Right renal cortex interstitium (tissue), 3 donors: ENCODE measurements at places on chromosomes 16 and 17. TPM values are rescaled to one million over a fixed set of nuclear protein-coding genes. Genes with fewer than 3 reads are reported as not detected.
A peak's percentile ranks its signal among the peaks of the same experiment; 100 is the strongest.

GRCh38 chr16:49986351-49987124 is 38.5 kb upstream of the CNEP1R1 start:
- no peak for DNase-seq

GRCh38 chr17:343211-343610 is 9.4 kb downstream of the RPH3AL start:
- DNase-seq: no peak

DNA sequence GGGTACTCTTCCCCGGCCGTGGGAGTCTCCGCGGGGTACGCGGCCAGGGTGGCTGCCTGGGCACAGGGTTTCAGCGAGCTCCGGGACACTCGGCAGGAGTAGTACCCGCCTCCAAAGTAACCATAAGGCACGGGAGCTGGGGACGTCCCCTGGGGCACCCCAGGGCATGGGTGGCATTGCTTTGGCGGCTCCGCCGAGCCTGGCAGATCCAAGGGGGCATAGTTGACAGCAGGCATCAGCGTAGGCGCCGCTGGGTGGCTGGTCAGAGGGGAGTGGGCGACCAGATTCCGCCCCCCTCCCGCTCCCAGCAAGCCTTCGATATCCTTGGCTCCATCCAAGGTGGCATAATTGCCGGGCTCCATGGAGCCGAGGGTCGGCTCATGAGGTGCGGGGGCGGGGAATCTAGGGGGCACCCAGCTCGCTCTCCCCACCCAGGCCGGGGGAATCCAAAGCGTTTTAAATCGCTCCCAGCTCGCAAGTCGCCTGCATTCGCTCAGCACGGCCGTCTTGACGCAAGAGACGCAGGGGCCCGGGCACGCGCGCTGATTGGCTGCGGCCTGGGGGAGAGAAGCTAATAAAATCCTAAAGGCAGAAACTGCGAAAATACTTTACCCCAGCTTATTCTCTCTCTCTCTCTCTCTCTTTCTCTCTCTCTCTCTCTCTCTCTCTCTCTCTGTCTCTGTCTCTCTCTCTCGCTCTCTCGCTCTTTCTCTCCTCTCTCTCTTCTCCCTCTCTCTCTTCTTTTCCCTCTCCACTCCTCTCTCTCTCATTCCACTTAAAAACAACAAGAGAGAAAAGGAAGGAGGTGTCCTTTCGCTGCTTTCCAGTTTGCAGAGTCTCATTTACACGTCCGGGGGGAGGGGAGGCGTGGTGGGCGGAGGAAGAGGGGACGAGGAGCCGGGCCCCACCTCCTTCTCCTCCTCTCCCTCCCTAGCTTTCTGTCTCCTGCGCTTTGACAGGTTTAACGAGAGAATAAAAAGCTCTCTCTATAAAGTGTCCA is at the start of gene HOXB13:
HOXB13 (minus strand) TSS at position 519 of the 1,000 bp plus-strand sequence; CDS start at position 362, 157 bp downstream.
- no peak for DNase-seq

DNA sequence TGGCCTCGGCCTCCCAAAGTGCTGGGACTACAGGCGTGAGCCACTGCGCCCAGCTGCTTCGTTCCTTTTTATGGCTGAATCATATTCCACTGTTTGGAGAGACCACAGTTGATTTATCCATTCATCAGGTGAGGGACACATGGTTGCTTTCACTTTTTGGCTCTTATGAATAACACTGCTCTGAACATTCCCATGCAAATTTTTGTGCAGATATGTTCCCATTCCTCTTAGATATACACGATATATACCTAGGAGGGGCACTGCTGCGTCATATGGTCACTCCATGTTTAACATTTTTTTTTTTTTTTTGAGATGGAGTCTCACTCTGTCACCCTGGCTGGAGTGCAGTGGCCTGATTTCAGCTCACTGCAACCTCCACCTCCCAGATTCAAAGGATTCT is 13.9 kb upstream of the GLIS2 start:
- DNase-seq: no peak

GRCh38 chr17:48215583-48216139 is 108.1 kb downstream of the SNX11 start:
- DNase-seq: no peak

GRCh38 chr16:1076801-1077576 is 4.4 kb downstream of the SSTR5 start:
- no peak for DNase-seq

- DNase-seq: no peak
Observed at GRCh38 chr17:33667052-33667509, 374.0 kb upstream of the ASIC2 start.

DNA sequence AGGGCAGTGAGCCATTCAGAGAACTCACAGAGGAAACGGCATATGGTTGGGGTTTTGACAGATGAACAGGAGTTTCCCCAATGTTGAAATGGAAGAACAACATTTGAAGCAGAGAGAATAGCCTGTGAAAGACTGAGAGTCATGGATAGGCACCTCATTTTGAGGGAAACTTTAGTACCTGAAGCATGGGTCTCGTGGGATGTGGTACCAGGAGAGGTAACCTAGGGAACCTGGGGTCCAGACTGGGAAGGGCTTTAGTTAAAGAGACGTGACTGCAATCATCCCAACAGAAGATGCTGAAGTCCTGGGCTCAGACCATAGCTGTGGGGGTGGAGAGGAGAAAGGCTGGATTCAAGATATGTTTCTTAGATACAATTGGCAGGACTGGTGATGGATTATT is 137.8 kb upstream of the CCL2 start:
- no peak for DNase-seq

- DNase-seq: no peak
Observed at GRCh38 chr16:20504418-20504817, 53.1 kb downstream of the ACSM2A start.

DNA sequence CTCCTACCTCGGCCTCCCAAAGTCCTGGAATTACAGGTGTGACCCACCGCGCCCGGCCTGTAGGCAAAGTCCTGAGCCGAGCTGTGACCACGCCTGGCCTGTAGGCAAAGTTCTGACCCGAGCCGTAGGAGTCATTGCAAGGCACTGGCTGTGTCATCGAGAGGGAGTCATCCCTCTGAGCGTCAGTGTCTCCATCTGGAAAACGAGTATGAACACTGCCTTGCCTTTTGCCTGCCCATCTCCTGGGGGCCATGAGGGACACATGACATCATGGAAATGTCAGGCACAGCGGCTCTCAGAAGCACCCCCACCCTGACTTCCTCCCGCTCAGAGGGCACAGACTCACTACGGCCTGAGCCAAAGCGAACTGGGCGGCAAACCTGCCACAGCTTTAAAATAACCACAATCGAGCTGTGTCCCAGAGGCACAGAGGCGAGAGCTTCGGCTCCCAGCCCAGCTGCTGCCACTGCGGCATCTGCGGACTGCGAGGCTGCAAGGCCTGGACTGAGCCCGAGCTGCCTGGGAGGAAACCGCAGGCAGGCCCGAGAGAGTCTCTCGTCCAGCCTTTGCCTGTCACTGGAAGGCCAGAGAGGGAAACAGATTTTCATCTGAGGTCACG is 50.8 kb downstream of the RPH3AL start:
- no peak for DNase-seq

GRCh38 chr17:67374329-67375053 is 2.6 kb upstream of the PITPNC1 start:
- DNase-seq: peak; percentile 50

DNA sequence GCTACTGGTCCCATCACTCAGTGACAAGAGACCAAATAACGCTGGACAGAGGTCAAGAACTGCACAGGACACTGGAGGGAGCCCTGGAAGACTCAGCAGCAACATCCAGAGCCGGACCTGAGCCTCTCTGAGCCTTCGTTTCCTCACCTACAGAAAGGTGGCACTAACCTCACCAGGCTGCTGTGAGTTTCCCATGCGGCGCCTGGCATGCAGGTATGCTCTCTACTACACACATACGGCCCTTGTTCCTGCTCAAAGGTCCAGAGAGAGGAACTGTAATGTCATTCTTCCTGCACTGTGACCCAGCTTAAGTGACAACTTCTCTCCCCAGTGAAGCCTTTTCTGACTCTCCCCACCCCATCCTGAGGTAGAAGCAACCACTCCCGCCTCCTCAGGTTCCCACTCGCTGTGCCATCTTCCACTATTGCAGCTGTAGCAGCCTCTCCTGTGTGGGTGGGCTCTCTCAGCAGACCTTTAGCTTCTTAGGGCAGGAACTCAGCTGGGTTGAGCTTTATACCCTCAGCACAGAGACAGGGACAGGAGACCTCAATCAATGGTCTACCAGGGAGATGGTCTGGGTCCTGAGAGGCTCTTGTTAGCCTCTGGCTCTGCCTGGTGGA is 43.9 kb upstream of the SREBF1 start:
- DNase-seq: no peak

DNA sequence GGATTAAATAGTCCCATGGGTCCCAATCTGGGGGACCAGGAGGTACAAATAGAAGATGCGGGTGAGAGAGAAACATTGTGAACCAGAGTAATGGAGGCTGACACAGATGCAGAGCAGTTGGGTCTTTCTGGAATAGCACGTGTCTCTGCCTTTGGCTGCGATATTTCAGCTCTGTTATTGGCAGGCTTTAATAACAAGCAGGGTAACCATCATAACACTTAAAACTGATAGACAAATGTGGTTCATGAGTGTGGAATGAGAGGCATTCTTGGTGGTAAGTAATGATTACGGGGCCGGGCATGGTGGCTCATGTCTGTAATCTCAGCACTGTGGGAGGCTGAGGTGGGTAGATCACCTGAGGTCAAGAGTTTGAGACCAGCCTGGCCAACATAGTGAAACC is 110.3 kb downstream of the SNX29 start:
- DNase-seq: no peak

- DNase-seq: no peak
Observed at GRCh38 chr16:17691106-17691898, 220.5 kb upstream of the XYLT1 start.

DNA sequence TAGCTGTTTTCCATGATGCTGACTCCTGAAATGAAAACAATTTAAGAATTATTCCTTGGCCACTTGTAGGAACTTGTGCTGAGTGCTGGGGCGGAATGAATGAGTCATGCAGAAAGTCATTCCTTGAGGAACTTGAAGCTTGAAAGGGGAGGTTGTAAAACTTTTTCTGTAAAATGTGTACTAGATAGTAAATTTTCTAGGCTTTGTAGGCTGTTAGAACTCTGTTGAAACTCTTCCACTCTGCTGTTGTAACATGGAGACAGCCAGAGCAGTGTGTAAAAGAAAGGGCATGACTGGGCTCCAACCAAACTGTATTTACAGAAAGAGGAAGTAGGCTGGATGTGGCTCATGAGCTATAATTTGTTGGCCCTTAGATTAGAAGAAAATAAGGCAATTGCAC is 46.1 kb downstream of the ABCA8 start:
- DNase-seq: no peak

DNA sequence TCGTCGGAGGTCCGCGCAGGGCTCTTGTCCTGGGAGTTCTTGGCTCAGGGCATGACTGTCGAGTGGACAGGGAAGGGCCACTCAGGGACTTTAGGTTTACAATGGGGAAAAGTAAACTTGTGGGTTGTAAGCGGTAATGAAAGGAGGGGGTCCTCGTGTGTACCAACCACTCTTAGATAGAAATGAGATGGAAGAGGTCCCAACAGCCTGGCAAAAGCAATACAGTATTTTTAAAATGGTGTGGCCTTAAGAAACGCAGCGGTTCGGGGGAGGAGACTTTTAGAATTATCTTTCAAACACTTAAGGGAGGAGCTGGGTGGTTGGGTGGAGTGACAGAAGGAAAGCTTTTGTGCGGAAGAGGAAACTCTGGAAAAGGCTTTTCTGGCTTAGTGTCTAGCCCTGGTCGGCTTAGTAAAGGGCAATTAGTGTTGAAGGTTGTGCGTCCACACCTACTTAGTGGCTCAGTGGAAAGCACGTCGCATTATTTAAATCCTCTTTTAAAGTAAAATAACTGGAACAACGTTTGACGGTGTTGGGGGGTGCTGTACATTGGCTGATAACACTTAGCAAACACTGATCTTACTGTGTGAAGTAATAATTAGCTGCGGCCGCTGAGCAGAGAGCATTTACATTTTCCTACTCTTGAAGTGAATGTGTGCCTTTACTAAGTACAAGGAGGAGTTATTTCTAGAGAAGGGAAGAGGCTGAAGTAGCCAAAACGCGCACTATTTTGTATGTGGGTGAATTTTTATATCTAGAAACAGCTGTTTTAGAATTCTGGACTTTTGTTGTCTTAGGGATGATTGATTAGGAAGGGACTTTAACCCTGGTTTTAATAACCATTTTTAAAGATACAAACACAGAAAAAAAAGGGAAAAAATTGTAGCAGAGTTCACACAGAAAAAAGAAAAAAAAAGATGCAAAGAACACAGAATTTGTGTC is 1.0 kb downstream of the WSB1 start:
- DNase-seq: peak; percentile 78

GRCh38 chr16:81907681-81908080 is 103.6 kb downstream of the SDR42E1 start:
- no peak for DNase-seq

DNA sequence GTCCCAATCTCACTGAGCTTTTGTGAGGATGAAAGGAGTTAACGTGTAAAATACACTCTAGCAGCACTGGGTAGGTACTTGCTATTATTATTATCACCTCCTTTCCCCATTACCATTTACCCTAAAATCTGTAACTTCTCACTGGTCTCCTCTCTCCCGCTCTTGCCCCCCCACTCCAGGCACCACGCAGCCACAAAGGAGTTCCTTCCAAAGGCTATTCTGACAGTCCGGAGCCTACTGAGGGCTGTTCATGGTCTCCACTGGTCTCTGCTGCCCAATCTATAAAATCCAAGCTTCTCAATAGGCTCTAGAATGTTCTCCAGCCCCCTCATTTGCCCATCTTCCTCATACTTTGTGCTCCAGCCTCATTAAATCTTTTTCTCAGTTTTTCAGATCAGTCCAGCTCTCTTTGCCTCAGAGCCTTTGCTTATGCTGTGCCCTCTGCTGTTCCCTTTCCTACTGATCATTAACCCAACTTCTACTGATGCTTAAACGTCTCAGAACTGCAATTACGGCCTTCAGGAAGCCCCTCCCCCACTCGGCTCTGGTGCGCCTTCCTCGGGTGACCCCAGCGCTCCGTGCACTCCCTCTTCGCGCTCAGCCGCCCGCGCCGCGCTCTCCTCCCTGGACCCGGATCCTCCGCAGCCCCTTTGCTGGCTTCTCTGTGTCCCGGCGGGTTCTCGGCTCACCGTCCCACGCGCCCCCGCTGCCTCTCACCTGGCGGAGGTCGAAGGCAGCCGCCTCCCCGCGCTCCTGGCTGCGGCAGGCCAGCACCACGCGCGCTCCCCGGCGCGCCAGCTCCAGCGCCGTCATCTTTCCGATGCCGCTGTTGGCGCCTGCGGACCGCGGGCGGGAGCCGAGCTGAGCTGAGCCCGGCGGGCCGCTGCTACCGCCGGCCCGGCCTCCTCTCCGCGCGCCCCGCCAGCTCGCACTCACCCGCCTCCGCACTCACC is 737 bp downstream of the DHRS13 start:
- DNase-seq: peak; percentile 47

The TBC1D3 gene
- not detected for polyA plus RNA-seq

The MT1M gene
- polyA plus RNA-seq: not detected

The MYL11 gene
- polyA plus RNA-seq: 1.0 TPM

The NDRG4 gene
- polyA plus RNA-seq: 7.8 TPM

The WNT3 gene
- 1.4 TPM for polyA plus RNA-seq

The CEP295NL gene
- polyA plus RNA-seq: 0.24 TPM

The P2RX5 gene
- polyA plus RNA-seq: 1.6 TPM
